HT-29 (cell line): ENCODE measurements at places on chromosomes 7 and 10. TPM values are rescaled to one million over a fixed set of nuclear protein-coding genes. Genes with fewer than 3 reads are reported as not detected.

- DNase-seq: no peak
Observed at GRCh38 chr7:107230334-107230733, 61.5 kb downstream of the HBP1 start.

Gene PSD
- total RNA-seq: 0.18 and 0.47 TPM in 2 replicates

Gene OPN4
- total RNA-seq: not detected in 2 replicates

DNA sequence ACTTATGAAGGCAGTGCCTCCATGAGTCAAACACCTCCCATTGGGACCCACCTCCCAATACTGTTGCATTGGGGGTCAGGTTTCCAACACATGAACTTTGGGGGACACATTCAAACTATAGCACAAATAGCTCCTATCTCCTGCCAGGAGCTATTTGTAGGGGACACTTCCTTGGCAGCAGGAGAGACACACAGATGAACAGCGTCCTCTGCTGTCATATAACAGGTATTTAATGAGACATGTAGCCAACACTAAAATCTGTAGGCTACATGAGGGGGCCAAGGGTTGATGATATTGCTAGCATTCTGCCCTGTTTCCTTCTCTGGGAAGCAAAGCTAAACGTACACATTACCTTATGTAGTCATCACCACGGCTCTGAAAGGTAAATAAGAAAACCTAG, 2.6 kb upstream of the GPR26 start:
- no peak for DNase-seq

Gene IFIT5
- total RNA-seq: 3.3 and 6.0 TPM in 2 replicates
